ENCODE measurements at places on chromosomes 3 and 15.

- DNase-seq = no peak
These were observed 2.7 kb upstream of the KNL1 start for GRCh38 chr15:40591389-40591788.

DNA sequence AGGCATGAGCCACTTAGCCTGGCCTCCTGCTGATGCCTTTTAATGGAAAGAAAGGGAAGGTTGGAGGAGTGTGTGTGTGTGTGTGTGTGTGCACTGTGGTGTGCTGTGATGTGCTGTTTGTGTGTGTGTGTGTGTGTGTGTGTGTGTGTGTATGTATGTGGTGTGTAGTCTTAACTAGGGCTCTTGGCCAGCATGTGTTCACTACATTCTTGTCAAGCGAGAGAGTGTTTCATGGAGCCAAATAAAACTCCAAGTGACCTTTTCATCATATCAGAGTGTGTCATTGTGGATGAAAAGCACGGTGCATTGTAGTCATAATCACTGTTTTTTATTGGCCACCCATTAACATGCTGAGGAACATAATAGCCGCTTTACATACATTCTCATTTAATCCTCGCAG is 30.8 kb upstream of the BHLHE40 start:
- no peak for DNase-seq

DNA sequence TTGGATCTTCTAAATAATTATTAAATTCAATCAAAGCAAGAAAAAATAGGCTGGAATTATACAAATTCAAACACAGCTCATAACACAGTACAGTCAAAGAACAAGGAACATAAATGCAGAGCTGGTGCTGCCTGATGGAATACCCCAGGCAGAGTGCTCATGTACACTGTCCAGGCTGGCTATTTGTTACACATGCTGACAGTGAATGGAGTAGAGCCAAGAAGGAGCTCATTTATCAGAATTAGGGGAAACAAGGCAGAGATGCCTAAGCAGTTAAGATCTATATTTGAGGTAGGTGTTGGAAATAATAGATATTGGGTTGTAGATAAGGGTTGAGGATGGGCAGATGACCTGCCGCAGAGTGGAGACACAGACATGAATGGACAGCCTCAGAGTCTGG is 788.2 kb upstream of the ARPP21 start:
- no peak for DNase-seq

DNA sequence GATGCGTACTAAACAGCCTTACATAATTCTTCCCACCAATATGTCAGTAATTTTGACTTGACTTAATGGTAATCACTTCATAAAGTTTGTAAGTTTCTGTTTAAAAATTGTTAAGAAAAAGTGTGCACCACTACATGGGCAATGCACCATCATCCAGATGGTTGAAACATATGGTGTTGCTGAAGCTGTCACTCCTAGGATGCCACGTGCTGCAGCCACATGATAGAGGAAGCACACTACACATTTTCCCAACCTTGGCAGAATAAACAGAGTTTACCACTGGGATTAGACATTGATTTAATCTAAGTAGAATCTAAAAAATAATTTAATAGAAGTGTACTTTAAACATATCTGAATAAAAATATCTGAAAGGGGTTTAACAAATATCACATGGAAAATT is 1209.9 kb downstream of the NSUN3 start:
- no peak for DNase-seq

DNA sequence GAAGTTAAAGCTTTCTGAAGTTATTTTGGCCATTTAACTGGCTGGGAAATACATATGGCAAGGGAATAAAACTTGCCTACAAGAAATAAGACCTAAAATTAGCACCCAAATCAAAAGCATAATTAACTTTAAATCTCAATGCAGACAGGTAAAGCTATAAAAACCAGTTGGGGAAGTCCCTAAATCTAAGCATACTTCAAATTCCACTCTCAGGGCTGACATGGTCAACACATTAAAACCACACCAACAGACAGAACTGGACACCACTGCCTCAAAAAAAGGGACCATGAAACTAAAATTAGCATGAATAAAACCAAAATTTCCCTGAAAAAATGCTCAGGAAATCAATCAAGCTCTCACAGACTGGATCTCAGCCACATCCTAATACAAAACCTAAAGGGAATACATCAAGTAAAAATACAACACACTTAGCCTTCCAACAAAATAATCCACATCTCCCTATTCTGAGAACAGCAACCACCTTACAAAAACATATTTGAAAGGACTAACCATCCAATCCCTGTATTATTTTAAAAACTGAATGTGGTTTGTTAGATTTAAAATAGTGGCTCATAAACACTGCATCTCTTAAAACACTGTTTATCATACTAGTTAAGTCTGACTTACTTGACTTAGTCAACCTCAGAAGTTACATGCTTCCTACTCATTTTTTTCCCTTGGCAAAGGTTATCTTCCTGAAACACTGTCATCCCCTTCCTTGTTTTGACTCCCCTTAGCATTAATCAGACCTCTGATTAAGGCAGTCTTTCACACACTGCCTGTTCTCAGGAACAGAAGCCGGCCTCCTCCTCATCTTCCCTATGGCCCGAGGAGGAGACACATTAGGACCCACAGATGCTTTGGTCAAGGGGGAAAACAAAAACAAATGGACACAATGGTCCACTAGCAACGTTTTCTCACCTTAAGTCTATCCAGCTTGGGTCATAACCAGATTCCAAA is 8.3 kb downstream of the TRA2B start:
- DNase-seq = no peak

GRCh38 chr3:178665747-178666146 is 129.5 kb downstream of the KCNMB2 start:
- DNase-seq = no peak

- no peak for DNase-seq
These were observed 3.3 kb downstream of the PIK3CA start for GRCh38 chr3:179151474-179151873.

DNA sequence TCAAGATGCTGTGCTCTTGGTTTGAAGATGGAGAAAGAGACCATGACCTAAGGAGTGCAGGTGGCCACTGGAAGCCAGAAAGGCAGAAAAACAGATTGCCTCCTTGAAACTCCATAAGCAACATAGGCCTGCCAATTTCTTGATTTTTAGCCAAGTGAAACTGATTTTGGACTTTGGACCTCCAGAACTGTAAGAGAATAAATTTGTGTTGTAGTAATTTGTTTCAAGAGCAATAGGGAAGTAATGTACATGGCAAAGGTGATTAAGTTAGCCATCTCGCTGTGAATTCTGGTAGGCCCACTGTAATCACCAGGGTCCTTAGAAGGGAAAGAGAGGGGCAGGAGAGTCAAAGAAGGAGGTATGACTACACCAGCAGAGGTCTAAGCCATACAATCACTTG is 238.8 kb downstream of the CNTN3 start:
- no peak for DNase-seq

DNA sequence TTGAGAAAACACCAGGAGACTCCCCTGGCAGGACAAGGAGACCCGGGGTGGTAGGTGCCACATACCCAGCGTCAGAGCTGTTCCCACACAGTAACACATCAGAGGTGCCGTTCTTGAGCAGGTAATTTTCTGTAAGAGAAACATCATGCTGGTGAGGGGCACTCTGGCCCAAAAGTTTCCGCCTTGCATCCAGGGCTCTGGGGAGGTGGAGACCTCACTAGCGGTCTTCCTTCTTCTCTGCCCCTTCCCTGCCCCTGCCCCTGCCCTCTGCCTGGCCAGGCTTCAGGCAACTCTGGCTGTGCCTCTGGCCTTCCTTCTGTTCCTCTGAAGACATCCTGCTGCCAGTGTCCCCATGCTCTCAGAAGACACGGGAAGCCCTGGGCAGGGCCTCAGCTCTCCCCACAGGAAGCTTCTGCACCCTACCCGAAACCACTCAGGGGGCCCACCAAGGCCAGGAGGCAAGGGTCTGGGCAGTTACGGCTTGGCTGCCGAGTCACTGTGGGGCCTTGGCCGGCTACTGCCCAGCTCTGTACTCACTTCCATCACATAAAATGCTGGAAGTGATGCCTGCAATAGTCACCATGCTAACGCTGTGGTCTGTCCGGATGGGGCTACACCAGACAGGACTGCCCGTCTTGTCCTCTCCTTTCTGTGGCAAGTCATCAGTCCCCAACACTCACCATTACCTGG is 41.3 kb downstream of the SCN5A start:
- DNase-seq = no peak

DNA sequence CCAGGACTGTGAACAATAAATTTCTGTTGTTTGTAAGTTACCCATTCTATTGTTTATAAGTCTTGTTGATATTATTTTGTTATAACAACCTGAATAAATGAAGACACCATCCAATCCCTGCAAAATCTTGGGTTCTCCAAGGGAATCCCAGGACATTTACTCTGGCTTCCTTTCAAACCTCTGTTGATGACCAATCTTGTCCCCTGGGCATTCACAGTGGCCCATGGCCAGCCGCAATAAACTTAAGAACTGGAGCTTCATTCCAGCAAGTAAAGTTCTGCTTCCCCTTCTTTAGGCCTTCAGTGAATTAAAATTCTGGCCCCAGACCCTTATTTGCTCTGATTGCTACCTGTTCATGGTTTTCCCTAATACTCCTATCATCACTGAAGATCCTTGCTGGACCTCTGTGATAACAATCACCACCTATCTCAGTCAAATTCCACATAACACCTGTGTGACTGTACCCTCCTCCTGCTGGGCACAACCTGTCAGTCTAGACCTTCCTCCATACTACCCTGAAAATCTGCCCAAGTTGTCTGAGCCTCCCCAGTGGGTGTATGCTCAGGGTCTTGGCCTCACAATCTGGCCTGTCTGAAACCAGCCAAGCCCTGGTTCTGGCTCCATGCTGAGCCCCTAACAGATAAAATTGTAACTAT is 153.1 kb downstream of the SEMA6D start:
- no peak for DNase-seq

GRCh38 chr3:10315771-10316344 is 5.1 kb downstream of the SEC13 start:
- no peak for DNase-seq

All from stimulated activated CD8-positive, alpha-beta memory T cell treated with anti-CD3 and anti-CD28 coated beads, Interleukin-4, amount 100 ng/mL, for 1 hour (primary cell).